Gastrocnemius medialis (tissue), 4 donors: ENCODE measurements at places on chromosomes 13 and 19. TPM values are rescaled to one million over a fixed set of nuclear protein-coding genes. Genes with fewer than 3 reads are reported as not detected.

DNA sequence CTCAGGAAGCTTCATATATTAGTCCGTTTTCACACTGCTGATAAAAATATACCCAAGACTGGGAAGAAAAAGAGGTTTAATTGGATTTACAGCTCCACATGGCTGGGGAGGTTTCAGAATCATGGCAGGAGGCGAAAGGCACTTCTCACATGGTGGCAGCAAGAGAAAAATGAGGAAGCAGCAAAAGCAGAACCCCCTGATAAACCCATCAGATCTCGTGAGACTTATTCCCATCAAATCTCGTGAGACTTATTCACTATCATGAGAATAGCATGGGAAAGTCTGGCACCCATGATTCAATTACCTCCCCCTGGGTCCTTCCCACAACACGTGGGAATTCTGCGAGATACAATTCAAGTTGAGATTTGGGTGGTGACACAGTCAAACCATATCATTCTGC lies 23.1 kb downstream of the FLT3 start:
- DNase-seq: no peak
- H3K27me3 ChIP-seq: no peaks in the 10 kb centered on the region
- no peak overlapping the region for H3K4me3 ChIP-seq
- H3K36me3 ChIP-seq: no peaks in the 10 kb centered on the region
- H3K4me1 ChIP-seq: no peaks in the 10 kb centered on the region

DNA sequence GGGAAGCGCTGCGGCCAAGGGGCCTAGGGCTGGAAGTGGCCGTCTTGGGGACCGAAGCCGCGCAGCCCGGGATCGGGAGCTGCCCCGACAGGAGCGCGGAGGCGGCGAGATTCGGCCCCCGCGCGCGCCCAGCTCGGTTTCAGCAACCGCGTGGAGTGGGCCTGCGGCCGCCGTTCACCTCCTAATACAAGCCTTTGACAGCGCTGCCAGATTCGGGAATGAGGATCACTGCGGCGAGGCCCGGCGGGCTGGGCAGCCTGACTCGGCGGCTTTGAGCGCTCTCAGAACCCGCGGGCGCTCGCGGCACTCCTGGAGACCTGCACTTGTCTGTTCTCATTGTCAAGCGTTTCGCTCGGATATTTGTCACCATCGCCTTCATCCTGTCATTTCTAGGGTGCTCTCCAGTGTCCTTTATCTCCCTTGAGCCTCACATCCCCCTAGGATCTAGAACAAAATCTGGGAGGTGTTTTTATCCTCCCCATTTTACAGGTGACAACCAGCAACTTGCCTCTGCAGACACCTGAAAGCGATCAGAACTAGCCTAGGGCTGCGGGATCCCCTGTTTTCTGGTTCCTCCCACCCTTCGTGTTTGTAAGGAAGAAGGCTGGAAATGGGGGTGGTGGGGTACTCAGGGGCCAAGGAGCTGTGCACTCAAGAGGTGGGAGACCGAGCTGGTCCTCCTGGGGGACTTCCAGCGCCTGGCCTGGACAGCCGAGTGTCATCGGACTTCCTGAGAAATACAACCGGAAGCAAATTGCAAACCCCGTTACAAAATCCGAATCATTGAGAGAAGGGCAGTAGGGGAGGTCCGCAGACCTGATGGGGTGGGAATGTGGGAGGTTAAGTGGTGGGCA lies 1.5 kb upstream of the CDX2 start:
- peaks cover 98% of the 10 kb centered on the region for H3K27me3 ChIP-seq
- H3K36me3 ChIP-seq: no peaks in the 10 kb centered on the region
- no peak overlapping the region for H3K4me3 ChIP-seq
- no peaks in the 10 kb centered on the region for H3K4me1 ChIP-seq
- DNase-seq: no peak

- peak overlapping the region; percentile 52 for H3K4me3 ChIP-seq
- no peaks in the 10 kb centered on the region for H3K36me3 ChIP-seq
- no peak for DNase-seq
- peaks cover 26% of the 10 kb centered on the region for H3K4me1 ChIP-seq
Measured at GRCh38 chr19:13164343-13165161, 14.3 kb downstream of the IER2 start.

- no peaks in the 10 kb centered on the region for H3K27me3 ChIP-seq
- no peak overlapping the region for H3K4me3 ChIP-seq
- H3K27ac ChIP-seq: no peak overlapping the region
- DNase-seq: no peak
- no peaks in the 10 kb centered on the region for H3K36me3 ChIP-seq
Measured at GRCh38 chr19:42198676-42199439, 18.6 kb downstream of the DEDD2 start.

GRCh38 chr19:728011-728410 lies 19.3 kb downstream of the PALM start:
- peak; percentile 12 for DNase-seq
- H3K27ac ChIP-seq: peak overlapping the region; percentile 81
- no peaks in the 10 kb centered on the region for H3K36me3 ChIP-seq
- no peak overlapping the region for H3K4me3 ChIP-seq
- no peaks in the 10 kb centered on the region for H3K27me3 ChIP-seq

GRCh38 chr13:77975358-77976042 lies 56.9 kb upstream of the EDNRB start:
- H3K4me1 ChIP-seq: no peaks in the 10 kb centered on the region
- no peaks in the 10 kb centered on the region for H3K36me3 ChIP-seq
- DNase-seq: no peak
- no peak overlapping the region for H3K27ac ChIP-seq
- no peaks in the 10 kb centered on the region for H3K27me3 ChIP-seq

DNA sequence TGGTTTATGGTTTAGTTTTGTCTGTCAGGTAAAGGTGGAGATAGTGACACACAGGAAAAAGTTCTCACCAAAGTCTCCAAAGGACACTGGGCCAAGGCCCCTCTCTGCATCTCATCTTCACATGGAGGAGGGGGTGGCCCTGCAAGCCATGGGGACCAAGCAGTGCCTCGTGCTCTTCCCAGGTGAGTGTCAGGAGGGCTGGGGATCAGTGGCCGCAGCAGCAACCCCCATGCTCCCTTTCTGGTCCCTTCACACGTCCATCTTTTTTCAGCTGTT lies 88.0 kb downstream of the RGCC start:
- H3K27ac ChIP-seq: no peak overlapping the region
- DNase-seq: no peak
- H3K27me3 ChIP-seq: no peaks in the 10 kb centered on the region

The FPR1 gene
- 6.0 TPM for total RNA-seq

The APLP1 gene
- total RNA-seq: not detected

The RFPL4A gene
- total RNA-seq: not detected

The CD22 gene
- not detected for total RNA-seq

The IZUMO4 gene
- not detected for total RNA-seq
